Common myeloid progenitor, CD34-positive (primary cell): ENCODE measurements at places on chromosomes 4 and X.

DNA sequence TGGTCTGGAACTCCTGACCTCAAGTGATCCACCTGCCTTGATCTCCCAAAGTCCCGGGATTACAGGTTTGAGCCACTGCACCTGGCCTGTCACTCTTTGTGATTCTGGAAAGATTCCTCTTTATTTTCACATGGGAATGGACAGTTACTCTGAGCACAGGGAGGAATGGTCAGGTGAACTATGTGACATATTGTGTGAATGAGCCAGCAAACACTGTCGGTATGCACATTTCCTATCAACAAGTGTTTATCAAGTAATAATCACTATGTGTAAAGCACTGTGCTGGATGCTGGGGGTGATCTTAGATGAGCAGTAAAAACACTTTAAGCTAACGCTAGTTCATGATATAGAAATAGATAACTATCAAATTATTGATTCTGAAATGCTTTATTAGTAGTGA, 97.5 kb downstream of the LIMCH1 start:
- no peaks in the 10 kb centered on the region for H3K4me1 ChIP-seq
- H3K27ac ChIP-seq = no peak overlapping the region
- no peak for DNase-seq
- H3K4me3 ChIP-seq = no peak overlapping the region
- H3K36me3 ChIP-seq = peaks cover 2% of the 10 kb centered on the region

- DNase-seq = no peak
- H3K4me3 ChIP-seq = no peak overlapping the region
- H3K27ac ChIP-seq = no peak overlapping the region
- H3K27me3 ChIP-seq = no peaks in the 10 kb centered on the region
- H3K4me1 ChIP-seq = peaks cover 4% of the 10 kb centered on the region
These were observed 29.7 kb upstream of the HELT start for GRCh38 chr4:184988611-184989010.

DNA sequence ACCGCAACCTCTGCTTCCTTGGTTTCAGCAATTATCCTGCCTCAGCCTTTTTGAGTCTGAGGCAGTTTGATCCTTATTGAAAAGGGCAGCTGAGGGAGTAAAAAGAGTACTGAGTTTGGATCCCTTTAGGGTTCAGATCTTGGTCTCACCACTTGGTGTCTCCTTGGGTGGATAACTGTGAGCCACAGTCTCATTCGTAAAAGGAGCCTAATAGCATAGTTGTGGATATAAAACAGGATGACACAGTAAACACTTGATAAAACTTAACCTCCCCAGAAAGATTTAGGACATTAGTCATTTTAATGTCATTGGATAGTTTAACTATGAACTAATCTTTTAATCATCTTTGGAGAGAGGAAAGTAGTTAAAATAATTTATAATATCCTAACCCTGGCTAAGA, 173.0 kb downstream of the ANK2 start:
- no peaks in the 10 kb centered on the region for H3K27me3 ChIP-seq
- no peak for DNase-seq
- H3K27ac ChIP-seq = no peak overlapping the region
- no peak overlapping the region for H3K4me3 ChIP-seq

DNA sequence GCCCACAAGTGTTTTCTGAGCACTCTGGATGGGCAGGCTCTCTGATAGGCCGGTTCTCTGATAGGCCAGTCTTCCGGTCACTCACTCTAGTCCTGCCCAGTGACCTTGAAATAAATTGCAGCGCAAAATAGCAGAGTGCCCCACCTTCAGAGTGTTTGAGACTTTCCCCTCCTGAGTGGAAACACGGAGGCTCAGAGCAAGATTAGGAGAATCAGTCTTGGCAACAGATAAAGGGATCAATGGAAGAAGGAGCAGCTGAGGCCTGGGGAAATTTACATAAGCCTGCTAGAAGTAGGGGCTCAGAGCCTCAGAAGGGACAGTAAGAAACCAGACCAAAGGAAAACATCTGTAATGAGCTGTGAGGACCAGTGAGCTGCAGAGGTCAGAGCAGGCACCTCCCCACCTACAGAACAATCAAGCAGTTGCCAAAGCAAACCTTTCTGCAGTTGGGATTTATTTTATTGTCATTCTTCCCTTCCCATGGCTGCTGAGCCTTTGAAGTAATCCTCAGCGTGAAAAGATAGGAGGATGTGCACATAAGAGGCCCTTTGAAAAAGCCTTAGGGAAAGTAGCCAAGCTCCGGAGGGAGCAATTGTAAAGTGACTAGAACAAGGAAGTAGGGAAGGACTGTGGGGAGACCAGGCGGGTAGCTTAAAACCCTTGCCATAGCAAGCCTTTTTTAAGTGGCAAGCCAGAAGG, 89.1 kb upstream of the TSPAN5 start:
- no peak overlapping the region for H3K4me3 ChIP-seq
- no peaks in the 10 kb centered on the region for H3K4me1 ChIP-seq
- H3K27me3 ChIP-seq = no peaks in the 10 kb centered on the region
- no peak for DNase-seq

DNA sequence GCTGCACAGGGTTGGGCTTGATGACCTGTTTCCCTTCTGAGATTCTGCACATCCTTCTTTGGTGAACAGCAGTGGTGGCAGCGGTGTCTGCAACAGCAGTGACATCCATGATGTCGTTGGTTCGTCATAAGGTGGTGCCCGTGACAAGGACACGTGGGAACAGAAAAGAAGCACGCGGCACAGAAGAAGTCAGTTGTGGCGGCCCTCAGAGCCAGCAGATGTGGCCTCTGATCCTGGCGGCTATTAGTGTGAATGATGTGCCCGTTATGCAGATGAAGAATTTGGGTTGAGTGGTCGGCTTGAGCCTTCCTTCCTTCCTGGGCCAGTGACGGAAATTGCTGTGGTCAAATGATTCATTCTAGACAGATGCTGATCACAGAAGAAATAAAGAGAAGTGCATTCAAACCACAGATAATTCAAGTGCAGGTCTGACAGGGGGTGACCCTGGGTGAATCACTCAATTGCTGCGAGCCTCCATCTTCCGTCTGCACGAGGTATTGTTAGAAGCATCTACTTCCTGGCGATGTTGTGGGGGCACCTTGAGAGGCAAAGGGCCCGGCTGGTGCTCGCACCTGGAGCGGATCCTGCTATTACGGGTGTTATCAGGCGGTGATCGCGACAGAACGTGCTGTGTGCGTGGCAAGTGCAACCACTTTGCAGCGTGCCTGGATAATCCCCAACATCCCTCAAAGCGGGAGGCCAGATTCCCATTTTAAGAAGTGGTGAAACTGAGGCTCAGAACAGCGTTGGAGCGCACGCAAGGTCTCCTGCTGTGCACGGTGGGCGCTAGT, 215.2 kb upstream of the PSAPL1 start:
- no peaks in the 10 kb centered on the region for H3K36me3 ChIP-seq
- no peak overlapping the region for H3K27ac ChIP-seq
- H3K27me3 ChIP-seq = peaks cover 7% of the 10 kb centered on the region
- peaks cover 71% of the 10 kb centered on the region for H3K4me1 ChIP-seq
- no peak overlapping the region for H3K4me3 ChIP-seq

GRCh38 chrX:40278340-40279090, 180.8 kb upstream of the BCOR start:
- no peak overlapping the region for H3K27ac ChIP-seq
- H3K27me3 ChIP-seq = no peaks in the 10 kb centered on the region
- H3K4me1 ChIP-seq = peaks cover 15% of the 10 kb centered on the region
- no peaks in the 10 kb centered on the region for H3K36me3 ChIP-seq
- no peak overlapping the region for H3K4me3 ChIP-seq

DNA sequence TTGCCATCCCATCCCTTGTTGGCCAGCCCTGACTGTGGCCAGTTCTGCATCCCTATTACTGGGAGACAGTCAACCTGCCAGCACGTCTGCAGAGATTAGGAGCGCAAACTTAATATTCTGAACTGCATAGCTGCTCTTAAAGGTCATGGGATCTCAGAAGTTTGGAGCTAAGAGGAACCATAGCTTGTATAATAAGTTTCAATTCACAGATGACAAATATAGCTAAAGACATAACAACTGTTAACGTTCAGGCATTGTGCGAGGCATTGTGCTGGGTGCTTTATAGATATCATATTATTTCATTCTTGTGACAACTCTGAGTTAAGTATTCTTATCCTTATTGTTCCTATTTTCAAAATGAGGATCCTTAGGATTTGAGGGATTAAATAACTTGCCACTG, 3.7 kb downstream of the SCARB2 start:
- DNase-seq = no peak
- no peaks in the 10 kb centered on the region for H3K27me3 ChIP-seq
- H3K4me3 ChIP-seq = no peak overlapping the region
- peaks cover 53% of the 10 kb centered on the region for H3K4me1 ChIP-seq
- H3K36me3 ChIP-seq = no peaks in the 10 kb centered on the region

DNA sequence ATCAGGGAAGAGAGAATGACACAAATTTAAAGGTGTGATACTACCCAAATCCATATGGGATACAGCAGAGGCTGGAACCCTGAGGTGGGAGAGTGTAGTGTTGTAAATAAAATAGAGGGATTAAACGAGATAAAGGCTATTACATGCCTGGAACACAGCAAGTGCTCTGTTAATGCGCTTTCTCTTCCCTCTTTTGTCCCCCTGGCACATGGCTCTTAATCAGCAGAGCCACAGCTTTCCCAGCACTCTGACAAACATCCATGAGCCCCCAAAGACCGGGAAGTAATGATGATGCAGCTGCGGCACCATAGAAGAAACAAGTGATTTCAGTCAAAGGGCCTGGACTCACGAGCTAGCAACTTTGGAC, 85.9 kb downstream of the RASL11B start:
- H3K4me3 ChIP-seq = no peak overlapping the region
- H3K4me1 ChIP-seq = no peaks in the 10 kb centered on the region
- DNase-seq = no peak
- no peaks in the 10 kb centered on the region for H3K36me3 ChIP-seq

- H3K27me3 ChIP-seq = no peaks in the 10 kb centered on the region
- no peak for DNase-seq
- H3K27ac ChIP-seq = no peak overlapping the region
- H3K4me3 ChIP-seq = no peak overlapping the region
- H3K36me3 ChIP-seq = no peaks in the 10 kb centered on the region
These were observed 12.5 kb upstream of the CLNK start for GRCh38 chr4:10697086-10697485.
